ENCODE measurements at places on chromosomes 2 and 18.

DNA sequence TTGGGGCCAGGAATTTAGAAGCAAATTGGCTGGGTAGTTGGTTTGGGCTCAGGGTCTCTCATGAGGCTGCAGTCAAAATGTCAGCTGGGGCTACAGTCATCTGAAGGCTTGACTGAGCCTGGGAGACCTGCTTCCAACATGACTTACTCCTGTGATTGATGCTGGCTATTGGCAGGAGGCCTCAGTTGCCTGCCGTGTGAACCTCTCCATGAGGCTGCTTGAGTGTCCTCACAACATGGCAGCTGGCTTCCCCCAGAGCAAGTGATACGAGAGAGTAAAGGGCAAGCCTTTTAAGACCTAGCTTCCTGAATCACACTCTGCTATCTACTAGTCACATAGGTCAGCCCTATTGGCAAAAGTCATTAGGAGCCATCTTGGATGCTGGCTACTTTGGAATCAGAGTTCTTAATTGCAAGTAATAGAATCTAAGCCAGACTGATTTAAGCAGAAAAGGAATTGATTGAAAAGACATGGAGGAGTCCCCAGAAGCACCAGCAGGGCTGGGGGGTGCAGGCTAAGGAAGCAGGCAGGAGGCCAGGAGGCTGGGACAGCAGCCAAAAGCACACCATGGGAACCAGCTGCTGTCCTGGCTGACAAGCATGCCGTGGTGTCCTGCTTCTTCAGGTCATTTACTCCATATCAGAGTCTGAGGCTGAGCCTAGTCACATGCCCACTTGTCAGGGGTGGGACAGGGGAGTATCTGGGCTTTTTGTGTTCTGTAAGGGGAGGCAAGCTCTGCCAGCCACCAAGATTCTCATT, 7.8 kb upstream of the GIGYF2 start:
- DNase-seq: no peak

DNA sequence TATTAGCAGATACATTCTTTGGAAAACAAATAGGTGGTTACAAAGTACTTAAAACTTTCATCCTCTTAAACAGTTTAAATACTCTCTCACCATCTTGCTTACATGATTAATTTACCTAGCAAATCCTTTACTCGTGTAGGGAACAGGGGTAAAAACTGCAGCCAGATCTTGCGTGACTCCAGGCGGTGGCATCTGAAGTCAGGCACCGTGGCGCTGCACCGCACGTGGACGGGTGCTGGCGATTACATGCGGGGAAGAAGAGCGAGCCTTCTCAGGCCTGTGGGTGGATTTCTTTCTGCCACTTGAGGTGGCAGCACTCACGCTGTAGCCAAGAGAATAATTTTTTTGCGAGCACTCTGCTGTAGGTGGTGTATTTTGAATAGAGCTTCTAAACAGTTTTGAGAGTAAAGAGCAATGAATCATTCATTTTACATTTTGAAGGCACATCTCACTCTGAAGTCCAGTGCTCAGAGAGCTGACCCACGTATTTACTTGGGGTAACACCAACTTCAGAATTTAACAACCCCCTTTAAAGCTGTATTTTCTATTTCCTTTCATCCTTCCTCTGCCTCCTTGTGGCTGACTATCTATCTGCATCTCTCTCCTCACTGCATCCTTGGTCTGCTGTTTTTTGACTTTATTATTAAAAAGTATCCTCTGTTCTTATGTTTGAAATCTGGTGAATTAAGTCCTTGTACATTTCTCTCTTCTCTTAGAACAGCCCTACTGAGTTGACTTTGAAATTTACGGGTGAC, 68.9 kb downstream of the EPAS1 start:
- no peak for DNase-seq

DNA sequence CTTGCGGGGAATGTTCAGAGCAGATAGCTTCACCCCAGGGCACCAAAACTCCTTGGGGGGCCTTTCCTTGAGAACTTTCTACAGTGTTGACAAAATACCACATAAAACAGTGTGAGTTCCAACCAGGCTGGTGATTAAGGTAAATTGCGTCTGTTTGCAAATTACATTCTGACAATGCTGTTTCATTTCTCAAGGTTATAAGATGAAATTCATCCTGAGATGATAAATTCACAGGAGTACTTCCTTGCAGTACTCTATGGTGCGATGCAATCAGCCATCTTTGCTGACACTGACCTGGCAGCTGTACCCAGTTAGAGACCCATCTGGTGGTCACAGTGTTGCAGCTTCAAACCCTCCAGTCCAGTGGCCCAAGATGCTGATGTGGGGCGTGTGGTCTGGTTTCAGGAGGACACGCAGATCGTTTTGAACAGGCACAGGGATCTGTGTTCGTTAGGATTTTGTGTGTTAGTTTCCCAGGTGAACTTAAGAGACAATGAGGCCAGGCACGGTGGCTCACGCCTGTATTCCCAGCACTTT, 99.5 kb upstream of the SLC66A3 start:
- DNase-seq: no peak

GRCh38 chr2:37623971-37624900, 47.2 kb downstream of the CDC42EP3 start:
- DNase-seq: no peak

GRCh38 chr18:3089579-3089978, 76.6 kb upstream of the LPIN2 start:
- DNase-seq: no peak

DNA sequence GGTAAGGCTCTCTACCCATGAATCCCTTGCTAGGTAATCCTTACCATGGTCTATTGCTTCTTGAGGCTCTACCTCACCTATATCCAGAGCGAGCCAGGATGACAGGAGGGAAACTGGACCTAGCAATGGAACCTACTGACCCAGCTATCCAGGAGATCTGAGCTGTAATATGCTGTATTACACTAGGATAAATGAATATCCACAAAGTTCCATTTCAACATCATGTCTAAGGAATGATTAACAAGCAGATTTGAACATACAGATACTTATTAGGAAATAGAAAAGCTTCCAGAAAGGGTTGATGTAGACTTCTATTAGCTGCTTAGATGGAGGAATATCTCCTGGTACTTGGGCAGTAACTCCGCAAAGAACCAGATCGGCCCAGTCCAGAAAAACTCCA, 110.1 kb downstream of the BAZ2B start:
- DNase-seq: no peak

- DNase-seq: no peak
Observed at GRCh38 chr2:58800881-58801280, 559.8 kb upstream of the FANCL start.
